ENCODE measurements at places on chromosomes 5 and 9. TPM values are rescaled to one million over a fixed set of nuclear protein-coding genes. Genes with fewer than 3 reads are reported as not detected.

DNA sequence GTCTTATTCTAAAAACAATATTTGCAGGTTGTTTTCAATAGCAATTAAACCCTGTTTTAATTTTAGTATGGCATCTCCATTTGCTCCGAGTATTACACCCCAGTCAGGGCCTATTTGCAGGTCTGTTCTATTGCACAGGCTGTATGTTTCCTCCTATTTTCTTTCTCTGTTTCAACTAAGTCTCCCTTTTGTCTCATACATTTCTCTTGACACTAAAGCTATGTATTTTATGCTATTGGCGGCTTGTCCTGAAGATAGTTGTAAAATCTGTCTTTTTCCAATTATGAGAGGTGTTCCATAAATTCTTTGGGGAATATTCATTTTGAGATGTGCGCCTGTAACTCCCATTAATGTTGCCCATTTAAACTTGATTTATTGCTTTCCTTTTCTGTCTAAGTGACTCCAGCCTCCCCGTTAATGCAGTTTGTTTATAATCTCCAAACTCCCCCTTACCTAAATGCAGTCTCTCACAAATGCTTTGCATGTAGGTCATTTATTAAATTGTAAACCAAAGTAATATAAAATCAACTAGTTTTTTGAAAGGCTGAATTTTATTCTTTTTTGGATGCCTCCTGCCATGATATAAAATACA lies 262.4 kb downstream of the CDH12 start:
- DNase-seq, result no peak

Gene OGN
- total RNA-seq, result not detected

DNA sequence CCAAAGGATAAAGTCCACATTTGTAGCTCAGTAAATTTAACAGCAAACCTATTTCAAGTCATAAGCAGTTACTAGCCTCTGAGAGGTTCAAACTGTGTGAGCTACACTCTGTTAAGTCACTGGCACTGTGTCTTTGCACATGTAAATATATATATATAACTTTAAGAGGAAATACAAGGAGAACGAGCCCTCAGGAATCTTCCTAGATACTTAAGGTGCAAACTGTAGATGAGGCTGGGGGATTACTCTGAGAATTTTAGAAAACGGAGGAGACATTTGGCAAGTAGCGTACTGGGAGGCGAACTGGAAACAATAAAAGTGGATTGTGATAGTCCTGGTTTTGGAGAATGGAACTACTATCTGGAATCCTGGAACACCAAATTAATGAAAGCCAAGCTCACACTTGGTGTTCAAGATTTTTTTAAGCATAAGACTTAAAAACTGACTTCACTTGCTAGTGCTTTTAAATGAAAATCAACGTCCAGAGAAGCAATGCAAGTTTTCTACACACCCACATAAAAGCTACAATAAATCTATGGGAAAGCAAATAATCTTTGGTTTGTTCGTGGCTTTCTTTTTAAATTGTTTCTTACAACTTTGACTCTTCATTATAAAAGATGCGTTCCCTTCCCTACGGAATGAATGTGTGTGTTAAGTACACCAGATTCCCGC lies 1057.0 kb upstream of the DMAC1 start:
- no peak for DNase-seq

DNA sequence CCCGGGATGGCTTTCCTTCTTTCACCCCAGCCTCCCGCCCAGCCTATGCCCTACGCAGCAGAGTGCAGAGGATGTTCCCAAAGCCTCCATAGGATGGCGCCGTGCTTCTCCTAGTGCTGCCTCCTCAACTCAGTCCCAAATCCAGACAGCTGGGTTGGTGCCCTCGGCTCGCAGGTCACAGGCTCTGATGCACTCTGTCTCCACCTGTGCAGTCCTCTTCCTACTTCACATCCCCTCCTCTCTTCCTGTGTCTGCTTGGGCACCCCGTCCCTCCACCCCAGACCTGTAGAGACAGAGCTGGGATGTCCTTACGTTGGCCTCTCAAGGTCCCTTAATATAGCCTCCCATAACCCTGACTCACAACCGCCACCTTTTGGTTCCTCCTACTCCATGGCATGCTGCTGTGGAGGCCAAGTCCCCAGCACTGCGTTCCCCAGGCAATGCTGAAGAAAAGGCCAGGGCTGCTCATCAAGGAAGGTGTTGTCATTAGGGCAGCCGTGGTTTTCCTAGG lies 314.4 kb downstream of the GADD45G start:
- no peak for DNase-seq

Gene CDKN2B-AS1
- total RNA-seq, result 6.2 TPM

Gene ZDHHC11B
- not detected for total RNA-seq

Gene SLC45A2
- total RNA-seq, result 0.19 TPM

GRCh38 chr5:62483556-62483955 lies 71.0 kb downstream of the IPO11 start:
- DNase-seq, result no peak

DNA sequence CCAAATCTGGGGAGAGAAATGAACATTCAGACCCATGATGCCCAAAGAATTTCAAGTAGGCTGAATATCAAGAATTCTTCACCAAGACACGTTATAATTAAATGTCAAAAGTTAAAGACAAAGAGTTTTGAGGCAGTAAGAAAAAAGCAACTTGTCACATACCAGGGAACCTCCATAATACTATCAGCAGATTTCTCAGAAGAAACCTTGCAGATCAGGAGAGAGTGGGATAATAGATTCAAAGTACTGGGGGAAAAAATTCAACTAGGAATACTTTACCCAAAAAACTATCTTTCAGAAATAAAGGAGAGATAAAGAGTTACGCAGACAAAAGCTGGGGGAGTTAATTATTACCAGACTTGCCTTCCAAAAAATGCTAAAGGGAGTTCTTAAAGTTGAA lies 516.0 kb downstream of the CETN3 start:
- no peak for DNase-seq

Gene CENPK
- 41.5 TPM for total RNA-seq

Gene FREM1
- total RNA-seq, result not detected
